ENCODE measurements at places on chromosomes 7 and 10. TPM values are rescaled to one million over a fixed set of nuclear protein-coding genes. Genes with fewer than 3 reads are reported as not detected.

The CHST3 gene
- polyA plus RNA-seq: 18.1 TPM

The FBH1 gene
- polyA plus RNA-seq: 49.3 TPM

The OPALIN gene
- not detected for polyA plus RNA-seq

The AKR1E2 gene
- polyA plus RNA-seq: not detected

The BTBD16 gene
- 0.14 TPM for polyA plus RNA-seq

The SEMA3D gene
- 5.8 TPM for polyA plus RNA-seq

The URGCP gene
- 21.8 TPM for polyA plus RNA-seq

The PON2 gene
- 52.1 TPM for polyA plus RNA-seq

The GHRHR gene
- polyA plus RNA-seq: not detected

GRCh38 chr7:142714375-142714774, 34.9 kb upstream of the PRSS1 start:
- no peak for DNase-seq

- no peak for DNase-seq
Observed at GRCh38 chr7:12244129-12244528, 33.0 kb downstream of the TMEM106B start.

DNA sequence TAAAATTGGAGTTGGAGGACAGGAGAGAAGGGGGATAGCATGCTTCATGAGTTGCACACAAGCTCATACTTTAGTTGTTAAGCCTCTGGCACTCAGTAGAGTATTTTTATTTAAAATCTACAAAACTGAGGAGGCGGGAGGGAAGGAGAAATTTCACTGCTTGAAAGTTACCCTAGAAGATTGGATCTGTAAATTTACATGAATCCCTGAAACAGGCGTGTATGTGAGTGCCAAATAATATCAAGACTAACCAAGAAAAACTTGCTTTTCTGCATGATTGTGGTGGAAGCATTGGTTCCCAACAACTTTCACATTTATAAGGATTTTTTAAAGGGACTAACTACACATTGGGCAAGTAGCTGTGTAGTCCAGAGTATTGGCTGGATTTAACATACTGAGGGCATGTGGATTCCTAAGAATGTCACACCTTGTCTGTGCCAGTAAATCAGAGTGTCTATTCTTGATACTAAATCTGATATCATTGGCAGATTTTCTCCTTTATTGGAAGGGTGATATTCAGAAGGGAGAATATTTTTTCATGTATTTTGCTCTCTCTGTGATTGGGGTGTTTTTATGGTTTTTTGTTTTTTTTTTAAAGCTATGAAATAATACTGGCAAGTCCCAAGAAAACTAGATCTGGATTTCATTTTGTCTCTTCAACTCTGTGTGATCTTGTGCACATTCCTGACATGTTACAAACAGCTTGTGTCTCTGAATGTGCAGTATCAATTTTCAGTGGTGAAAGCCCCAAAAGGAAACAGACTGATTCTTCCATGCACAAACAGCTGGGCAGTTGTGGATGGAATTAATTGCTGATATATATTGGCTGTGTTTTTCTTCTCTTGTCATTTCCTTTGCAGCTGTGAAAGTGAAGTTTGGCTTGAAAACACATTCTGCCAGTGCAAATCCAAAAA, 67.2 kb downstream of the ADD3 start:
- DNase-seq: peak; percentile 71

DNA sequence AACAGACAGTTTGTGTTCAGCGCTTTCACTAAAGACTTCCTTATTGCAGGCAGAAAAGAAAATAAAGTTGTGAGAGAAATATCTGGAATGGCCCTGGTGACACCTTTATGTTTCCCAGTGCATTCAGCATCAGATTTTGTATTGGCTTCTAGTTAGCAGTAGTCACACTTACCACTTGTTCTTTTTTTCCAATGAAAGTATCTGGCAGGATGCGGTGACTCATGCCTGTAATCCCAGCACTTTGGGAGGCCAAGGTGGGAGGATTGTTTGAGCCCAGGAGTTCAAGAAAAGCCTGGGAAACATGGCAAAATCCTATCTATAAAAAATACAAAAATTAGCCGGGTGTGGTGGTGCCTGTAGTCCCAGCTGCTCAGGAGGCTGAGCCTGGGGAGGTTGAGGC, 649.6 kb downstream of the LRMDA start:
- peak; percentile 29 for DNase-seq

DNA sequence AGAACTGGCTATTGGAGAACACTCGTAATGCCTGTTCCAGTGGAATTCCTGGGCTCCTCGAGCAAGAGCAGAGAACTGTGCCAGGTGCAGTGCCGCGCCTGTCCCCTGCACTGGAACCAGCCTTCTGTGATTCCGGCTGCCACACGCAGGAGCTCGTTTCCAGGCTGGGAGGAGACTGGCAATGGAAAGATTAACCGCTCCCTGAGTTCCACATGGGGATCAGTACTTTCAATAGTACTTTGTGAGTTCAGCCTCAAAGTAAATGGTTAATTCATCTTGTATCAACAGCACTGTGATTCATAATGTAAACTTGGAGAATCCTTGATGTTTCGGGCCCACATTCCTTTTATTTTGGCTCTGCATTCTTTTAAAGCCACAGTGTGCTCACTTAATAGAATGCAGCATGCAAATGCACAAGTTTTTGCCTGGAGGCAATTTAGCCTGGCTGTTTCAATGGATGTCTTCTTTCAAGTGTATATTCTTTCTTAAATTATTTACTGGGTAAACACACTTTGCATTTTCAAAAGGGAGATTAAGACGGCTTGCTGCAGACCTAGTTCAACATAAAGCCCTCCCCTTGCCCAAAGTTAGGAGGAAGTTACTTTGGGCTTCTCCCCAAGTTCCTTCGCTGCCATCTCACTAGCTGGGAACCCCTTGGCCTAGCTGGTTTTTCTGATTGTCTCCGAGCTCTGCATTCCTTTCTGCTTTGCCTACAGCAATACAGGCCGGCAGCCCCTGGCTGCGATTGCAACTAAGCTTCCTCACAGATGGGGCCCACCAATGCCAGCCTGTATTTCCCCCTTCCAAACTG, 138.1 kb upstream of the TCF7L2 start:
- peak; percentile 93 for DNase-seq

DNA sequence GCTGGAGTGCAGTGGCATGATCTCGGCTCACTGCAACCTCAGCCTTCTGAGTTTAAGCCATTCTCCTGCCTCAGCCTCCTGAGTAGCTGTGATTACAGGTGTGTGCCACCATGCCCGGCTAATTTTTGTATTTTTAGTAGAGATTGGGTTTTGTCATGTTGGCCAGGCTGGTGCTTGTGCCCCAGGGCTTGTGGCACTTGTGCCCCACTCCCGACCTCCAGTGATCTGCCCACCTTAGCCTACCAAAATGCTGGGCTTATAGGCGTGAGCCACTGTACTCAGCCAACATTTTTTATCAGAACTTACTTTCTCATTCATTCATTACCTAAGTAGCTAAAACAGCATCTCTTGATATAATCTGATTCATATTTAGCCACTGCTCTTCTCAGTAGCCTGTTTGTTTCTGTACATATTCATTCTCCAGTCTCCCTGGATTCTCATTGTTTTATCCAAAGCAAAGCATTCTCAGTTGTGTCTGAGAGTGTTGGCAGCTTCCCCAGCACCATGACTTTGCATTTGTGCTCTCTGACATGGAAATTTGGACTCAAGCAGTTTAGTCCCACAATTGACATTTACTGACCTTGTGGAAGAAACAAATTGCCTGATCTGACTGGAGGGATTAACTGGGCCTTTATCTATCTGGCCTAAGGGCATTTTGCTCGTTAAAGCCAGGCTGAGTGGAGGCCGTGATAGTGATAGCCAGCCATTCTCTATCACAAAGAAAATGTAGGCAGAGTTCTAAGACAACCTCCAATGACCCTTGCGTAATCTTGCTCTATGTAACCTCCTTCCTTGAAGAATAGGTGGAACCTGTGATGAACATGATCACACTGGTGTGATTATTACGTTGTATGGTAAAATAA, 44.9 kb downstream of the AKR1B15 start:
- DNase-seq: peak; percentile 57

GRCh38 chr10:91137822-91138221, 82.6 kb upstream of the PCGF5 start:
- DNase-seq: no peak

DNA sequence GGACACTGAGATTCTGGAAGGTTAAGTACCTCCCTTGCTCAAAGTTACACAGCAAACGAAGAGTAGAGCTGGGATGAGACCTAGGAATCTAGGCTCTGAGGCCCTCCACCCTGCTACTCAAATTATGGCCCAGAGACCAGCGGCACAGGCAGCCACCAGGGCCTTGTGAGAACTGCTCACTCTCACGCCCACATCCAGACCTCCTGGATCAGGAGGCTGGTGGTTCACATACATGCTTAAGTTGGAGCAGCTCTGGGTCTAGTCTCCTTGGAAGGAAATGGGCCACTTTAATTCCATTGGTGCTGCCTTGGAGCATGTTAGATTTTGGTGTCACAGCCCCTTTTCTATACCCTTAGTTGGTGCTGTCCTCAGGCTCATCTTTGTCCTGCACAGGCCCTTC, 41.9 kb downstream of the ADRA2A start:
- DNase-seq: no peak

- peak; percentile 16 for DNase-seq
Observed at GRCh38 chr10:23432166-23432565, 6.7 kb upstream of the OTUD1 start.

DNA sequence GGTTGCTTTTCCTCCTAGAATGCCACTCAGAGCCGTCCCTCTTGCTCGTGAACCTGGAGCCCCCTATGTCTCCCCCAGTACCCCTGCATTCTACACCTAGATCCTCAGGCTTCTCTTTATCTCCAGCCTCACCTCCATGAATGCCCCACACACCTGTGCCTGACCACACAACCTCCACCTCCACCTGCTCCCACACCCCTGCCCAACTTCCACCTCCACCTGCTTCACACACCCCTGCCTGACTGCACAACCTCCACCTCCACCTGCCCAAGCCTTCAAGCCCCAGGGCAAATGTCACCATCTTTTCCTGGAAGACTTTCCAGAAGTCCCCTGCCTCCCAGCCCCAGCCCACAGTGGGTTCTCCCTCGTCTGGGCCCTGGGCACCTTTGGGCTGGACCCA, 6.9 kb upstream of the LFNG start:
- no peak for DNase-seq

DNA sequence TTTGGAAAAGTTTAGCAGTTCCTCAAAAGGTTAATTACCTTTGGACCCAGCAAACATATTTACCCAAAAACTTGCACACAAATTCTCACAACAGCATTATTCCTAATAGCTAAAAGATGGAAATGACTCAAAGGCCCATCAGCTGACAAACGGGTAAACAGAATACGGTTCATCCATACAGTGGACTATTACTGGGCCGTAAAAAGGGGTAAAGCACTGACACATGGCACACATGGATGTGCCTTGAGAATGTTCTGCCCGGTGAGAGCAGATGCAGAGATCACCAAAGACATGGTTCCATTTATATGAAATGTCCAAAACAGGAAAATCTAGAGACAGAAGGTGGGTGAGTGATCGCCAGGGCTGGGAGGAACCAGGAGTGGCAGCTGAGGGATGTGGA, 95.2 kb upstream of the DNAJB6 start:
- DNase-seq: no peak

GRCh38 chr7:28481091-28481926, 69.0 kb downstream of the CREB5 start:
- no peak for DNase-seq

DNA sequence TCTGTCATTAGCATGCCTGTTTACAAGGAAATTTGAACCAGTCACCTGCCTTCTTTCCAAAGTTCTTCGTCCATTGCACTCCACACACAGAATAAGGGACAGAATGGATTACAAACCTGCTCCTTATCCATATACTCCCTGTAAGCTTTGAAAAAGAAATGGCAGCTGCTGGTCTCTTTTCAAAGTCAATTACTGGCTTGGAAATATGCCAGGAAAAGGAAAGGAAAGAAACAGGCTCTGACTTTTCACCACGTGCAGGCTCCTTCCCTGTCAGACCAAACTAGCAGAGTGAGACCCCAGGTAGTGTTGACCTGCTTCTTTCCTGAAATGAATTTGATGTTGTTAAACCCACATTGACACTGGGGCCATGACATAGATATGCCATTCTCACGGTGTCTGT, 84.5 kb downstream of the LHFPL3 start:
- DNase-seq: no peak

- DNase-seq: no peak
Observed at GRCh38 chr10:83952314-83952713, 187.0 kb upstream of the GHITM start.

DNA sequence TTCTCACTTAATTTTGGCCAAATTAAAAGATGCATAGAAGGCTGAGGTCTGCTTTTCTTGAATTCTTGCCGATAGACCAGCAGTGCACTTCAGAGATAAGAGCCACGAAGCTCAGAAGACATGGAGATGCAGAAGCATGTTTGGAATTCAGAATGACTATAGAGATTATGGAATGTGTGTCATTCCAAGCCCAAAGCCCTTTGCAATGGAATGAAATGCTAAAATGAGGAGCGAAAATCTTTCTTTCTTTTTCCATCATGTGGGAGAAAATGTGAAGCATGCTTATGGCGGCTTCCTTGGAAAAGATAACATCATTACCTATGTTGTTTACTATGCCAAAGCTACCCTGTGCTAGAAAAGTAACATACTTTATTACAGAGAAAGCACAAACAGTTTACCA, 257.0 kb upstream of the RNF32 start:
- no peak for DNase-seq

DNA sequence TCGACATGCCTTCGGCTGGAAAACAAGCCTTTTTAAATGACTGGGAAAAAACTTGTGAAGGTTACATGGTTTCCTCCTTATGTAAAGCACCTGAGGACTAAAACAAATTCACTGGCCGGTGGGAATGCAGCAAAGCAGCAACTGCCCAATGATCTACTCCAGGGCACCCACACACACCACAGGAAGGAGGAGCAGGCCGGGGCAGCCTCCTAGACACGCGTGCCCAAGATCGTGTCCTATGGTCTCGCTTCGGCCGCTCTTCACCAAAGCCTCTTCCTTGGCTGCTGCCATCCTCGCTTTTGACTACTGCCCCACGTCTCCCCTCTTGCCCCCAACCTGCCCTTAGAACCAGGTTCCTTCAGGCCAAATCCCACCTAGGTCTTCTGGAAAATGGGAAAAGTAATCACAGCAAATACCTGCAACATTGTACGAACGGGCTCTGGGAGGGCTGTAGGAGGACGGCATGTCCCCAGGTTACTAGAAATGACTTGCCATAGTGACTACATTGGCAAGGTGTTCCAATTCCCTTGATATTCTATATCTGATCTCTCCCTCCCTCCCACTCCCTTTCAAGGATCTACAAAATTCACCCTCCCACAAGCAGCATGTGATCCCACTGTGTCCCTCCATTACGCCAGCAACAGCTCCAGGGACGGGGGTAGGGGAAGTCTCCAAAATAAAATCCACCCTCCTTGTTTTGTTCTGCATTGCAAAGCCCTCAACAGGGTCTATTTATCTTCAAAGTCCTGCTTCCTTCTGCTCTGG, 84.9 kb downstream of the RNF216 start:
- no peak for DNase-seq

- no peak for DNase-seq
Observed at GRCh38 chr7:154638286-154638685, 364.6 kb downstream of the PAXIP1 start.

- DNase-seq: peak; percentile 66
Observed at GRCh38 chr10:102627736-102628293, 16.5 kb upstream of the TRIM8 start.

DNA sequence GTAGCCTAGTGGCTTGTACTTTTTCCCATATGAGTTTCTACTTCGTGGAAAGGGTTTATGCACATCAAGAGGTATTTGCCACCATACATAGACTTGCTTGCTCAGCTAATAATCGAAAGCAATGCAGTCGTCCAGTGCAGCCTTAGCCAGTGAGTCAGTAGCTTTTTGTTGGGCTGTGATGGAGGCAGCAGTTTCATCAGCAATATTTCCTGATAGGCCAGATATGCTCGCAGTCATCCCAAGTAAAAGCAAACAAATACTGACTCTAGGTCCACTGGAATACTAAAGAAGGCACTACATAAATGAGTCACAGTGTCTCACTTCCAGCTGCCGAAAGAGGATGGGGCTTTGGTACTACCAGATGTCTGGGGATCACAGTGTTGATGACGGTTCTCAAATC, 2.1 kb upstream of the BNIP3 start:
- DNase-seq: peak; percentile 60
